ENCODE measurements at places on chromosomes 1 and 21. TPM values are rescaled to one million over a fixed set of nuclear protein-coding genes. Genes with fewer than 3 reads are reported as not detected.

DNA sequence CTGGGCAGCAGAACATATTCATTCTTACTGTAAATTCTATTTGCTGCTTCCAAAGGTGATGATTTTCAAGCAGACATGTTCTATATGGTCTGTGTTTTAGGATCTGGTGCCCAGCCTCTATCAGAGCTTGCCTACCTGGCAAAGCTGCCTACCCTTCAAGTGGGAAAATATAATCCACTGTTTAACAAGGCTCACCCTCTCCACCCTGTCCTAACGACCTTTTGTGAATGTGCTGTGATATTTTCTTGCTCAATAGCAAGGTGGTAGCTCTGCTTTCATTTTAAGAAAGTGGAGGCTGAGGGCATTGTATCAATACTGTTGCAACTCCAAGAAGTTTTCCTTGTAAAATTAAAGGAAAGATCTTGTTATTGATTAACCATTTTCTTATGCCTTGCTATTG is 26.0 kb upstream of the AGO1 start:
- no peak overlapping the region for H3K27ac ChIP-seq
- H3K27me3 ChIP-seq, result no peaks in the 10 kb centered on the region
- no peak for DNase-seq
- H3K36me3 ChIP-seq, result no peaks in the 10 kb centered on the region
- peaks cover under 1% of the 10 kb centered on the region for H3K4me1 ChIP-seq
- H3K4me3 ChIP-seq, result no peak overlapping the region

The SMCP gene
- polyA plus RNA-seq, result not detected

DNA sequence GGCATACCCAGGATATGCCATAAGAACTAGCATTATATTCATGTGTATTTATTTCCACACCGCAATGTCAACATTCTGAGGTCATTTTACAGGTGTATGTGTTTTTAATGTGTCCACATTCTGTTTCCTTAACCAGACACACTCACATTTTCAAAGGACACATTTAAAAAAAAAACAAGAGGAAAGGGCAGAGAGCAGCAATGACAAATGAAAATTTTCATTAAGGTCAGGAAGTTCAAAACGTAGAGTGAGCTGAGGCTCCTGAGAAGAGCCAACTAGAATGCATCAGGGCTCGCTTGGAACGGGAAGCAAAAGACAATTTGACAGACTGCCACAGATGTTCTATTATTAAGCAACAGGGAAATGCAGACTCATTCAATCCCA is 4.8 kb upstream of the GNPAT start:
- H3K27ac ChIP-seq, result no peak overlapping the region
- DNase-seq, result no peak
- no peaks in the 10 kb centered on the region for H3K4me1 ChIP-seq
- no peaks in the 10 kb centered on the region for H3K27me3 ChIP-seq
- H3K36me3 ChIP-seq, result no peaks in the 10 kb centered on the region

The RGS7 gene
- 1.00 TPM for polyA plus RNA-seq

- no peak overlapping the region for H3K27ac ChIP-seq
- no peaks in the 10 kb centered on the region for H3K27me3 ChIP-seq
- H3K4me1 ChIP-seq, result no peaks in the 10 kb centered on the region
Observed at GRCh38 chr21:46503922-46504550, 45.3 kb downstream of the DIP2A start.

DNA sequence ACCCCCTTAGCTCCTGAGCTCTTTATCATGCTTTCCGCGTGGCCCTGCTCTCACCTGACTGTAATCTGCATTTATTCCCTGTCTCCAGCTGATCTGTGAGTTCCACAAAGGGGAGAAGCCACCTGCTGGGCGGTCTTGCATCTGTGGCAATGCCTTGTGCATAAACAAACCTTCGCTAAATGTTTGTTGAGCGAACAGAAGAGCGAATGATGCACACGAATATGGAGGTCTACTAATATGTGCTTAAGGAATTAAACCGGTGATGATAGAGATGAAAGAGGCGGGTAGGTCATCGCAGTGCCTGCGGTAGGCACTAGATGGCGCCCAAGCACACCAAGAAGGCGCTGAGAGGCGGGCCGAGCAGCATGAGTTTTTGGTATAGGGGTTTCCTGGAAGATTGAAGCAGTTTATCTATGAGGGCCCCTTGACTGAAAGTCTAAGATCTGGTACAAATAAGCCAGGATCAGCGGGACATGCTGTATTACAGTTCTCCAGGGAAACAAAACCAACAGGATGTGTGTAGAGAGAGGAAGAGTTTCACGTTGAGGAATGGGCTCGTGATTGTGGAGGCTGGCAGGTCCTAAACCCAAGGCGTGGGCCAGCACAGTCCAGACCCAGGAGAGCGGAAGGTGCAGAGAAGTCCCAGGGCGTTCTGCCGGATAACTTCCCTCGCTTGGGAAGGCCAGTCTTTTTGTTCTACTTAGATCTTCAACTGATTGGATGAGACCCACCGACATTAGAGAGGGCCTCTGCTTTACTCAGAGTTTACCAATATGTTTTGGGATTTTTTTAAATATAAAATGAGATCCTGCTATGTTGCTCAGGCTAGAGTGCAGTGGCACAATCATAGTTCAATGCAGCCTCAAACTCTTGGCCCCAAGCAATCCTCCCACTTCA is 34.7 kb downstream of the TOMM20 start:
- no peaks in the 10 kb centered on the region for H3K36me3 ChIP-seq
- H3K27ac ChIP-seq, result no peak overlapping the region
- DNase-seq, result peak; percentile 77
- H3K4me1 ChIP-seq, result peaks cover 3% of the 10 kb centered on the region
- H3K4me3 ChIP-seq, result no peak overlapping the region
- H3K27me3 ChIP-seq, result no peaks in the 10 kb centered on the region
